ENCODE measurements at places on chromosomes 7 and 10.

- DNase-seq: no peak
Measured at GRCh38 chr7:134778941-134779740, at the start of gene CALD1. TSS of gene CALD1 (plus strand) at chr7:134779634. CDS start at chr7:134867734, 88,100 bp downstream.

GRCh38 chr10:67772894-67773511 lies 65.0 kb downstream of the DNAJC12 start:
- DNase-seq: no peak

GRCh38 chr10:45470098-45471012 lies 96.3 kb downstream of the ALOX5 start:
- DNase-seq: peak; percentile 34

GRCh38 chr7:2004841-2005725 lies 227.7 kb downstream of the MAD1L1 start:
- DNase-seq: peak; percentile 13

DNA sequence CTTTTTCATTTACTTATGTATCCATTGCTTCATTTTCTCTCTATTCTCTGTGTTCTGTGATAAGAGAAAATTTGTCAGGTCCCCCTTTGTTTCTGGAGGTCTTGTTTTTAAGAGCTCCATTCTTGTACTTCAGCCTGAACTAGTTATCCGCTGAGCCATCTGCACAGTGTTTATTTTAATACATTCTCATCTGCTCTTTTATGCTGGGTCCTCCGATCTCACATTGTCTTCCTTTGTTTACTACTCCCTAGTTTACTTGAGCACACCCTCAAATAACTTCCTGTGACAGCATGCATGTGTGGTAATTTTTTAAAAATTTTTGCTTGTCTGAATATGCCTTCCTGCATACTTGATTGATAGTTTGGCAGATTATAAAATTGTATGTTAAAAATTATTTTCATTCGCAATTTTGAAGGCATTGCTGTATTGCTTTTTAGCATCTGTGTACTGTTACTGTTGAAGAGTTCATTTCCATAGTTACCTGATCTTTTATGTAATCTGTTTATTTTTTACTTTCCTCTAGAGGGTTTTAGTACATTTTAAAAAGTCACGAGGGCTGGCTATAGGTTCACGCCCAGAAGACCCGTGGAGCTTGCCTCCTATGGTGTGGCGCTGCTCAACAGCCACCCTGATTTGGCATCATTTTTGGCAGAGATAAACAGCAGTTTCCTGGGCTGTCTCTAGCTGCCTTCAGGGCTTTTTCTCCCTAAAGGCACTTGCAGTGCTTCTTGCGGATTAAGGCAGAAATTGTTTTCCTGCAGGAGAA lies 31.9 kb downstream of the RSBN1L start:
- no peak for DNase-seq

GRCh38 chr10:1420661-1421362 lies 316.5 kb downstream of the ADARB2 start:
- DNase-seq: peak; percentile 47

DNA sequence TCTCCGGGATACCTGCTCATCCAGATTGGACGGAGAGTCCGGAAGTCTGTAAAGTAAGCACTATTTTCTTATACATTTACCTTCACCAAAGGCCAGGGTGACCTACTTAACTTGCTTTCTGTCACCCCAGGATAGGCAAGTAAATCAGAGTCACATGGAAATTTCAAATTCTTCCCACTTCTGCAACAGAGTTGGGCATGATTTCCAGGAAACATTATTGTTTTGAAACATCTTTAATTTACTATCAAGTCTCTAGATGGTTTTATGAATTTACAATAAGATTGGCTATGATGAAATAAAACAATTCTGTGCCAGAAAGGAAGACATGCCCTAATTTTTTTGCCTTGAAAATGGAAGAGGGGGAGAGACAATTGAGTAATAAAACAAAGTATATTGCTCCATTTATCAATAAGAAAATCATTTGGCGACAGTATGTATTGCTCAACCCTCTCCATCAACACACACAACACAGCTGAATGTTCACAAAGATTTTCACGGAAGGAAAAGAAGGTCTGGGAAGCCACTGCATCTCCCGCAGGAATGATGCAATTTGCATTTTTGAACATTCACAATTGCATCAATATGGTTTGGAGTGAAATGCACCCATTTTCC lies 702.8 kb downstream of the PARD3 start:
- DNase-seq: no peak

DNA sequence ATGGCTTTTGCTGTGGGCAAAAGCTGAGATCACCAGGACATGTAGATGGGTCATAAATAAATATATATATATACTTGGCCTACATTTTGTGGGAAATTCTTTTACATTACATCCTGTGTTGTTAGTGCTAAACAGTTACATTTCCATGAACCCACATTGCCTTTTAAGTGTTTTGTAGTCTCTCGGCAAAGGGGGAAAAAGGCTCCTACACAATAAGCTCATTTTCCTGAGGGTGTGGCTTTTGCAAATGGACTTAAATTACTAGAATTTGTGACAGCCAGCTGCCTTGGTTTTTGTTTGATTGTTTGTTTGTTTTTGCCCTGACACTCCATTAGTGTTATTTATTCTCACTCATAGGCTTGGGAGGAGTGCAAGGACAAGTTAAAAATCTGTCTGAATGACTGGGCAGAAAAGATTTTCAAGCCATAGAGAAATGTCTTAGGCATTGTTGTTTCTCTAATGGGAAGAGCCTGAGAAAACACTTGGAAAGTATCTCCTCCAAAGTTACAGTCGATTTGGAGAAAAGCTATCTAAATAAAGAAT lies 128.8 kb downstream of the DGKB start:
- DNase-seq: no peak

- peak; percentile 59 for DNase-seq
Measured at GRCh38 chr10:133278577-133279265, 2.1 kb upstream of the ADAM8 start.

- DNase-seq: no peak
Measured at GRCh38 chr10:17737027-17737965, 14.7 kb upstream of the TMEM236 start.

- DNase-seq: no peak
Measured at GRCh38 chr7:84302949-84303348, 108.4 kb upstream of the SEMA3A start.

DNA sequence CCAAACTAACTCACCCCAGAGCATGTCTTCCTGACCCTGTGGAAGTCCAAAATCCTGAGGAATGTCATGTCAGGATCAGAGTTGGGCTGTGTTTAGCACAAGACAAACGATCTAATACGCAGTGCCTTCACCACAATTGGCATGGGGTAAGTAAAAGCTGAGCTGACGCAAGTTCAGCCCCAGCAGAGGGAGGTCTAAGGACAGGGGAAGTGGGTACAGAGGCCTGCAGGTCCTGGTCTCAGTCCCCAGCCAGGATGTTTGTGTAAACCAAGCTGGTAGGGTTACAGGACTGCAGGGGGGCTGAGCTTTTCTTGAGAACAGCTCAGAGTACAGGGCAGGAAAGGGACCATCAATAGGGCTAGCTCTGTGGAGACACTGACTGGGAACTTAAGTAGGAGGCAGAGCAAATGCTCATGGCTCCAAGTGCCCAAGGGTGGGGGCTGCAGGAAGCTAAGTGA lies 5.3 kb upstream of the KCNIP2 start:
- DNase-seq: no peak

All from activated CD8-positive, alpha-beta memory T cell treated with anti-CD3 and anti-CD28 coated beads, Interleukin-2, amount 50 U/mL, for 4 hours (primary cell).